ENCODE measurements at places on chromosomes 7 and 10. TPM values are rescaled to one million over a fixed set of nuclear protein-coding genes. Genes with fewer than 3 reads are reported as not detected.

GRCh38 chr7:34086064-34086463 is 180.7 kb downstream of the BMPER start:
- H3K36me3 ChIP-seq, result no peaks in the 10 kb centered on the region
- DNase-seq, result no peak
- no peak overlapping the region for H3K27ac ChIP-seq
- H3K27me3 ChIP-seq, result no peaks in the 10 kb centered on the region
- no peaks in the 10 kb centered on the region for H3K4me1 ChIP-seq
- no peak overlapping the region for H3K4me3 ChIP-seq

- no peak overlapping the region for H3K27ac ChIP-seq
- H3K4me1 ChIP-seq, result no peaks in the 10 kb centered on the region
- DNase-seq, result no peak
- no peak overlapping the region for H3K4me3 ChIP-seq
- no peaks in the 10 kb centered on the region for H3K36me3 ChIP-seq
- no peaks in the 10 kb centered on the region for H3K27me3 ChIP-seq
Measured at GRCh38 chr7:20991544-20991943, 204.9 kb upstream of the SP8 start.

DNA sequence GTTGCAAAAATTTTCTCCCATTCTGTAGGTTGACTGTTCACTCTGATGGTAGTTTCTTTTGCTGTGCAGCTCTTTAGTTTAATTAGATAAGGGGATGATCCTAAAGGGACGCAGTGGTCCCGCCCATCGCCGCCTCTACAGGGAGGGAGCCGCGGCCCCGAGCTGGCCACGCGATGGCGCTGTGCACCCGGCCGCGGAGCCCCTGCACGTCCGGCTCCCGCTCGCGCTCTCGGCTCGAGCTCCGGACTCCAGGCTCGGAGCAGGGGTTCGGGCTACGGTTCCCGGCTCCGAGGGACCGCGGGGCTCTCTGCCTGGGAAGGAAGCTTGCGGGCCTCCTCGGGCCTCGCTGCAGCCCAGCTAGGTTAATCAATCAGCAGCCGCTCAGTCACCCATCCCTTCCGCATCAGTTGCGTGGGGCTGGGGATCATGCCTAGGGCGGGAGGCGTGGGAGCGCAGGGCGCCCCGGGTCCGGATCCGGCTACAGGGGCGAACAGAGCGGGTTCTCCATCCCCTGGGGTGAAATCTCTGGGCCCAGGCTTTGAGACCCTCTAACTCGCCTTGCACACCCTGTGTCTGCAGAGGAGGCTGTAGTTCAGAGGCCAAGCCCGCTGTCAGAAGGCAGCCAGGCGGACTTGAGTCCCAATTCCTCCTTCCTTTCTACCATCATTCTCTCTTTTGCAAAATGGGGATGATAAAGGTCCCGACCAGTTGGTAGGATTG is 97.9 kb downstream of the WDR11 start:
- H3K27me3 ChIP-seq, result no peaks in the 10 kb centered on the region
- no peak overlapping the region for H3K27ac ChIP-seq
- DNase-seq, result no peak
- H3K4me3 ChIP-seq, result no peak overlapping the region
- H3K36me3 ChIP-seq, result no peaks in the 10 kb centered on the region
- peaks cover 5% of the 10 kb centered on the region for H3K4me1 ChIP-seq

- H3K4me1 ChIP-seq, result no peaks in the 10 kb centered on the region
- no peak overlapping the region for H3K27ac ChIP-seq
- no peak overlapping the region for H3K4me3 ChIP-seq
- 0 out of 2 replicates have a peak, but pooled peaks cover 3% of the 10 kb centered on the region for H3K27me3 ChIP-seq
Measured at GRCh38 chr7:19617901-19618300, 90.9 kb downstream of the POLR1F start.

GRCh38 chr7:149855361-149856305 is 17.5 kb downstream of the ZNF862 start:
- H3K4me1 ChIP-seq, result peaks cover 26% of the 10 kb centered on the region
- H3K27me3 ChIP-seq, result no peaks in the 10 kb centered on the region
- no peak overlapping the region for H3K4me3 ChIP-seq

DNA sequence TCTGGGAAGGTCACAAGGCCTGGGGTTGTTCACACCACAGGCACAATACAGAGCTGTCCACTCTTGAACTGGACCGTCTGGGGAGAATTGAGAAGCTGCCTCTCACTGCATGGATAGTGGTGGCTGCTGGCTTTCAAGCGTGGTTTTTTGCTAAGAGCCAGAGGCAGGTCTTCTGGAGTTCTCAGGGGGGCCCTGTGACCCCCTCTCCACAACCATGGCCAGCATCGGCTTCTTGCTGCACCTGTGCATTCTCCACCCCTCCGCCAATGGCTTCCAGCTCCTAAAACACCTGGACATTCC is 140.3 kb downstream of the ADCY1 start:
- peaks cover 31% of the 10 kb centered on the region for H3K27me3 ChIP-seq
- no peak overlapping the region for H3K4me3 ChIP-seq
- H3K4me1 ChIP-seq, result peaks cover 9% of the 10 kb centered on the region
- no peak overlapping the region for H3K27ac ChIP-seq
- no peak for DNase-seq

- H3K27ac ChIP-seq, result no peak overlapping the region
- H3K4me3 ChIP-seq, result no peak overlapping the region
- H3K36me3 ChIP-seq, result no peaks in the 10 kb centered on the region
- no peak for DNase-seq
- no peaks in the 10 kb centered on the region for H3K27me3 ChIP-seq
Measured at GRCh38 chr10:90403211-90404000, 454.4 kb downstream of the HTR7 start.

- H3K4me1 ChIP-seq, result no peaks in the 10 kb centered on the region
- no peak overlapping the region for H3K27ac ChIP-seq
- no peak overlapping the region for H3K4me3 ChIP-seq
- DNase-seq, result no peak
- H3K36me3 ChIP-seq, result no peaks in the 10 kb centered on the region
Measured at GRCh38 chr10:85671530-85671929, 695.1 kb downstream of the GRID1 start.

- DNase-seq, result no peak
- H3K36me3 ChIP-seq, result no peaks in the 10 kb centered on the region
- no peaks in the 10 kb centered on the region for H3K4me1 ChIP-seq
- no peak overlapping the region for H3K4me3 ChIP-seq
Measured at GRCh38 chr7:153390955-153391354, 631.4 kb downstream of the ACTR3B start.

DNA sequence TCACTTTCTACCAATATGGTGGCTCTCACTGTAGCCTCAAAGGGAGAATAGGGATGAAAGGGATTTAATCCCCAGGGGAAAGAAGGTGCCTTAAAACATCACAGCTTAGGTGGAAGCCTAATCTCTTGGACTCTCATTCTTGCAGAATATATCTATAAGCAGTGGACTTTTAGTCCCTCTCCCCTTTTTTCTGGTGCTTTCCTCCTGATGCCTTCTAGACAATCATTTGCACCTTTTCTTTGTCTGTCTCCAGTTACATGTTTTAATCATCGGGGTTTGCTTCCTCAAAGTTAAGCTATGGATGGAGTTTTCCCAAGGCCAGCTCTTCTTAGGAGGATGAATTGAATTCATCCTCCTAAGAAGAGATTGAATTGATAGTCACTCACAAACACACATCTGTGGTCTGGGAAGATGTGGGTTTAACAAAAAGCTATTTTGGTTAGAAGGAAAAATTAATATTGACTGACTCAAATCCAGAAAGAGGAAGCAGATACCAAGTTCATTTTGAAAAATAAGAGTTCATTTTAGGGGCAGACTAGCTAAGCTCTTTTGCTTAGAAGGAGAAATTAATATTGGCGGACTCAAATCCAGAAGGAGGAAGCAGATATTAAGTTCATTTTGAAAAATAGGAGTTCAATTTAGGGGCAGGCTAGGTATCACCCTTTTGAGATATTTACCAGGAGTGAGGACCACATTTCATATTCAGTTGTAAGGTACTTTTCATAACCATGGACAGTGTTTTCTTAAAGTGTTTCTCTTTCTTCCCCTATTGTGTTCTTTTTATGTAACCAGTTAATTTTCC is 35.2 kb upstream of the PLEKHS1 start:
- peaks cover 5% of the 10 kb centered on the region for H3K4me1 ChIP-seq
- H3K4me3 ChIP-seq, result no peak overlapping the region
- peaks cover 11% of the 10 kb centered on the region for H3K36me3 ChIP-seq
- no peak overlapping the region for H3K27ac ChIP-seq
- H3K27me3 ChIP-seq, result no peaks in the 10 kb centered on the region
- DNase-seq, result no peak

- no peak overlapping the region for H3K27ac ChIP-seq
- no peaks in the 10 kb centered on the region for H3K4me1 ChIP-seq
- H3K36me3 ChIP-seq, result no peaks in the 10 kb centered on the region
- H3K27me3 ChIP-seq, result no peaks in the 10 kb centered on the region
Measured at GRCh38 chr7:111842491-111842890, 280.2 kb upstream of the IMMP2L start.

DNA sequence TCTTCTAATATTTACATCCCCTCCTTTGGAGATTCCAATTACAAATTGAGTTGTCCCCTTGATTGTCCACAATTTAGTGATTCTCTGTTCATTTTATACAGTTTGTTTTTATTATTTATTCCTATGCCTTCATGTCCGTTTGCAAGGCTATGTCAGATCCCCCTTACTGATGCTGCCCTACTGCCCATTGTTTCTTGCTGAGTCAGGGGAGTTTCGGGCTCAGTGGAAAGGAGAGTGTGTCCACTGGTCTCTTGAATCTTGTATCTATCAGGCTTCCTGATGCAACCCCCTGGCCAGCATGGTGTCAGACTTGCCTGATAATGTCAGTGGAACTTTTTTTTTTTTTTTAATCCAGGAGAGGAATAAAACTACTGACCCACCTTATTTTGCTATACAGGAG is 384.4 kb downstream of the CDC14C start:
- DNase-seq, result no peak
- H3K27me3 ChIP-seq, result no peaks in the 10 kb centered on the region
- H3K27ac ChIP-seq, result no peak overlapping the region
- H3K4me1 ChIP-seq, result no peaks in the 10 kb centered on the region
- H3K4me3 ChIP-seq, result no peak overlapping the region

Gene GHRHR
- total RNA-seq, result not detected

Gene AZGP1
- total RNA-seq, result not detected

Gene DTX2
- total RNA-seq, result 10.6 TPM

Gene ZNF804B
- total RNA-seq, result 0.04 TPM

Gene WDR86
- total RNA-seq, result 1.0 TPM

Data from SJCRH30 (cell line).